ENCODE measurements at places on chromosomes 7 and 10. TPM values are rescaled to one million over a fixed set of nuclear protein-coding genes. Genes with fewer than 3 reads are reported as not detected.

The GPR26 gene
- total RNA-seq: not detected

DNA sequence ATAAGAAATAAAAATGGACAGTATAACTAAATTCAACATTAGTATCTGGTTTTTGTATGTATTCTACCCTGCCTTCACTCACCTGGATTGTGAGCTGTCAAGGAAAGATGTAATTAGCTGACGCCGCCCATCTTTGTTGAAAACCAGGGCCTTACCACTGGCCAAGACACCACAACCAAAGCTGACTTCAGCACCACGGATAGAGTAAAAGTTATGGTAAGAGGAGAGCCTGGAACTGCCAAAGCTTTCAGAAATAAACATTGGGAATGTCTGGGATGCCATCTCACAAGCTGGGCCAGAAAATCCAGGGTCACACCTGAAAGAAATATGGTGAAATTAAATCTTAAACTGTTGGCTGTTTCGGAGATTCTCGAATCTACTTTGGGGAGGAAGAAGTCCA is 190.1 kb upstream of the SLC26A5 start:
- DNase-seq: peak; percentile 45
- peaks cover 6% of the 10 kb centered on the region for H3K4me1 ChIP-seq
- no peak overlapping the region for H3K4me3 ChIP-seq
- peak overlapping the region; percentile 10 for H3K27ac ChIP-seq
- no peaks in the 10 kb centered on the region for H3K27me3 ChIP-seq
- H3K36me3 ChIP-seq: no peaks in the 10 kb centered on the region

- H3K27ac ChIP-seq: no peak overlapping the region
- no peak overlapping the region for H3K4me3 ChIP-seq
- no peaks in the 10 kb centered on the region for H3K4me1 ChIP-seq
- H3K27me3 ChIP-seq: no peaks in the 10 kb centered on the region
- no peaks in the 10 kb centered on the region for H3K36me3 ChIP-seq
Measured at GRCh38 chr10:112616647-112617046, 169.6 kb downstream of the VTI1A start.

The PDZD7 gene
- total RNA-seq: 0.83 TPM

GRCh38 chr7:44887293-44887692 is 2.0 kb upstream of the PURB start:
- no peak overlapping the region for H3K4me3 ChIP-seq
- DNase-seq: no peak
- no peaks in the 10 kb centered on the region for H3K27me3 ChIP-seq
- H3K36me3 ChIP-seq: peaks cover 9% of the 10 kb centered on the region
- peaks cover 7% of the 10 kb centered on the region for H3K4me1 ChIP-seq

GRCh38 chr7:72466797-72467196 is 54.7 kb upstream of the CALN1 start:
- H3K27ac ChIP-seq: no peak overlapping the region
- no peaks in the 10 kb centered on the region for H3K27me3 ChIP-seq
- no peaks in the 10 kb centered on the region for H3K4me1 ChIP-seq

DNA sequence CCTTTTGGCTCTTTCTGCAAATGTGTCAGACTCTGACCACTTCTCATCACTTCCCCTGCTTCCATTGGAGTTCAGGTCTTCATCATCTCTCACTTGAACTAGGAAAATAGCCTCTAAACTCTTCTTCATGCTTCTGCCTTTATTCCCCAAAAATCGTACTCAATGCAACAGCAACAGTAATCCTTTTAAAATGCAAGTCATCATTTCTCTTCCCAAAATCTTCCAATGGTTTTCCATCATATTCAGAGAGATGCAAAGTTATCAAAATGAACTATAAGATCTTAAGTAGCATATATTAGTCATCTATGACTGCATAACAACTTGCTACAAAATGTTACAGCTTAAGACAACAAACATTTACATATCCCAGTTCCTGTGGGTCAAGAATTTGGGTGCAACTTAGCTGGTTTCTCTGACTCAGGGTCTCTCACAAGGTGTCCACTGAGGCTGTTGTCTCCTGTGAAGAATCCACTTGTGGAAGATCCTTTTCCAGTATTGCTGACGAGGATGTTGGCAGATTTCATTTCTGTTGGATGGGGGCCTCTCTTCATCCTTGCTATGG is 31.0 kb upstream of the ETV1 start:
- H3K27ac ChIP-seq: peak overlapping the region; percentile 2
- peak; percentile 55 for DNase-seq
- H3K4me1 ChIP-seq: peaks cover 5% of the 10 kb centered on the region
- no peaks in the 10 kb centered on the region for H3K27me3 ChIP-seq

GRCh38 chr10:129893104-129894089 is 70.7 kb downstream of the EBF3 start:
- no peak overlapping the region for H3K27ac ChIP-seq

- no peaks in the 10 kb centered on the region for H3K36me3 ChIP-seq
- H3K4me1 ChIP-seq: peaks cover 2% of the 10 kb centered on the region
- H3K27me3 ChIP-seq: no peaks in the 10 kb centered on the region
- H3K4me3 ChIP-seq: no peak overlapping the region
- no peak for DNase-seq
Measured at GRCh38 chr7:124724507-124725192, 40.9 kb downstream of the GPR37 start.

The TDRD1 gene
- not detected for total RNA-seq

- H3K4me1 ChIP-seq: no peaks in the 10 kb centered on the region
- no peak for DNase-seq
- no peak overlapping the region for H3K27ac ChIP-seq
Measured at GRCh38 chr10:101261702-101262101, 32.4 kb upstream of the LBX1 start.

DNA sequence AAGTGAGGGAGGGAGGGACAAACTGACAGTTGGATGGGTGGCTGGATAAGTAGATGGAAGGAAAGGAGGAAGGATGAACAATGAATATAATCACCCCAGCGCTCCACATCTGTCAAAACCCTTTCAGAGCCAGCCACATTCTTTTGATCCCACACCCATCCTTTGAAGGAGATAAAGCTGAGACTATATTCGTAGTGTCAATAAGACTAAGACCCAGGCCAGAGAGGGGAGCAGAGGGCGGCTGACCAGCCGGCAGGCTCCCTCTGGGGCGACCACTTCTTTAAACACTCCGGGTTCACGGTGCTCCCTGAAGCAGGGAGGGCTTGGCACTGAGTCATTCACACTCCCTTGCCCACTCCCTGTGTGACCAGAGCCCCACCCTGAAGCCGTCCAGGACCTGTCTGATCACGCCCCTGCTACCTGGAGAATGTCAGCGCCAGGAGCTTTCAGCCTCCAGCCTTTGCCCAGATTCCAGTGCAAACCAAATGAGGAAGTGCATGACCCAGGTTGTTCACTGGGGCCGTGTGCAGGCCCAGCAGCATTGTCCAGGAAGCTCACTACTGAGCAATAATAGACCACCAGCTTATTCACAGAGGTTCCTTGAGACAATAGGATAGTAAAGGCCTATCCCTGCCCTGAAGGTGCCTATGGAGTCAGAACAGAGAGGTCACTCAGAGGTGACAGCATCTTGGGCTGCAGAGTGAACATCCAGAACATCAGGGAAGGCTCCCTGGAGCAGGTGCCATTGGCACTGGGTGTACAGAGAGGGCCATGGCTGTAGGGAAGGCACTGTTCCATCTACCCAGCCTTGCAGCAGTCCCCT is 34.4 kb downstream of the UNC5B start:
- no peaks in the 10 kb centered on the region for H3K27me3 ChIP-seq
- peaks cover 32% of the 10 kb centered on the region for H3K4me1 ChIP-seq
- no peaks in the 10 kb centered on the region for H3K36me3 ChIP-seq
- no peak overlapping the region for H3K4me3 ChIP-seq
- no peak overlapping the region for H3K27ac ChIP-seq

DNA sequence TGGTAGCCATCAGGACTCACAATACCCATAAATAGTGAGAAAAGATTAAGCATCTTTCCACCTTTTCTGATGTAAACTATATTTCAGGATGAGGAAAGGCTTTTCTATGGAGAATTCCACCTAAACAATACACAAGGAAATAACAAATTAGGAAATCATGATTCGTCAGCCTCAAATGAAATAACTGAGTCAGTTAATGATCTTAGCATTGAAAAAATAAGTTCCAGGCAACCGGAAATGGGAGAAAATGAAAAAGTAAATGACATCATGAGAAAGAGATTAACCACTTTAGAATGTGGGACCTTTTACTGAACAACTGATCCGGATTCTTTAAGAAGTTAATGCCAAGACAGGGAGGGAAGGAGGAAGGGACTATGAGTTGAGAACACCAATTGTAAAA is 742.3 kb downstream of the TNS3 start:
- peaks cover 2% of the 10 kb centered on the region for H3K4me1 ChIP-seq
- H3K36me3 ChIP-seq: no peaks in the 10 kb centered on the region
- no peak overlapping the region for H3K4me3 ChIP-seq

The C7orf57 gene
- total RNA-seq: not detected

- no peak for DNase-seq
- no peak overlapping the region for H3K27ac ChIP-seq
- H3K4me3 ChIP-seq: no peak overlapping the region
- H3K27me3 ChIP-seq: no peaks in the 10 kb centered on the region
- H3K36me3 ChIP-seq: no peaks in the 10 kb centered on the region
Measured at GRCh38 chr7:84757761-84758160, 429.1 kb downstream of the SEMA3D start.

DNA sequence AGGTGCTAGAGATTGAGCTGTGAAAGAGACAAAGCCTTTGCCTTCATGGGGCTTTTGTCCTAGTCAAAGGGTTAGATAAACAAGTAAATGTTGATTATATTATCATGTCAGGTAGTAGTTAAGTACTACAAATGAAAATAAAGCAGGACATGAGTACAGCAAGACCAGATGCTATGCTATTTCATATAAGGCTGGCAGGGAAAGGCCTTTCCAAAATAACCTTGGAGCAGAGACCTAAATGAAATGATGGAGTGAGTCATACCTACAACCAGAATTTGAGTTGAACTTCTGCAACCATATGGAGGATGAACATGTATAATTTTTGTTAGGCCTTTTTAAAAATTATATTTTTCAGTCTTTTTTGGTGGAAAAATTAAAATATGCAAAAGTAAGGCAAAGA is 23.6 kb upstream of the SEMA4G start:
- DNase-seq: no peak
- no peak overlapping the region for H3K4me3 ChIP-seq
- H3K27ac ChIP-seq: no peak overlapping the region
- H3K27me3 ChIP-seq: no peaks in the 10 kb centered on the region

- peaks cover 5% of the 10 kb centered on the region for H3K4me1 ChIP-seq
- no peaks in the 10 kb centered on the region for H3K27me3 ChIP-seq
- DNase-seq: peak; percentile 78
Measured at GRCh38 chr7:38846280-38846679, 62.7 kb downstream of the VPS41 start.

The ANXA7 gene
- 120 TPM for total RNA-seq

The FBXW4 gene
- total RNA-seq: 31.7 TPM

DNA sequence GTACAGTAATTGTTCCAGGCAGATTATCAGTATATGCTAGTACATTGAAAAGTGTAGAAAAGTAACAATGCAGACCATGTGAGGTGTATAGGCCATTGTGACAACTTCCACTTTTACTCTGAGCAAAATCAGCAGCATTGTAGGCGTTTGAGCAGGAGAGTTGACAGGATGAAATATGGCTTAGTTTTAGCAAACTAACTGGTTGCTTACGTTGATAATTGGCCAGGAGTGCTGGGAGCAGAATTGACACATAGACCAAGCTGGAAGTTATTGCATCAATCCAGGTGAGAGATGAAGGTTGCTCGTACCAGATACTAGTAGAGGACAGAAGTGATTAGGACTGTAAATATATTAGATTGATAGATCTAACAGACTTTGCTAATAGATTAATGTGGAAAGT is 46.0 kb downstream of the LCOR start:
- H3K27me3 ChIP-seq: no peaks in the 10 kb centered on the region
- no peaks in the 10 kb centered on the region for H3K4me1 ChIP-seq
- H3K4me3 ChIP-seq: no peak overlapping the region
- H3K36me3 ChIP-seq: no peaks in the 10 kb centered on the region

GRCh38 chr7:44486693-44487092 is 3.8 kb downstream of the NUDCD3 start:
- peaks cover 19% of the 10 kb centered on the region for H3K36me3 ChIP-seq
- no peak overlapping the region for H3K4me3 ChIP-seq
- peaks cover 2% of the 10 kb centered on the region for H3K4me1 ChIP-seq

The KAZALD1 gene
- 8.1 TPM for total RNA-seq

- no peak for DNase-seq
- H3K36me3 ChIP-seq: peaks cover 6% of the 10 kb centered on the region
Measured at GRCh38 chr10:102421507-102421756, 796 bp downstream of the FBXL15 start.

GRCh38 chr7:94250124-94250523 is 144.6 kb upstream of the COL1A2 start:
- H3K4me3 ChIP-seq: no peak overlapping the region
- H3K27ac ChIP-seq: no peak overlapping the region
- no peak for DNase-seq

The TRIM73 gene
- total RNA-seq: 0.18 TPM

The KCND2 gene
- under 0.01 TPM for total RNA-seq

The HOXA13 gene
- not detected for total RNA-seq

Measured in IMR-90 (cell line).